ENCODE measurements at places on chromosomes 3 and 15.

- no peak for DNase-seq
These were observed 5.6 kb upstream of the AP3S2 start for GRCh38 chr15:89899295-89899945.

- DNase-seq = no peak
These were observed 90.3 kb downstream of the FMN1 start for GRCh38 chr15:33104212-33104611.

- DNase-seq = no peak
These were observed at the start of gene SH2D7 for GRCh38 chr15:78092261-78093041. Gene SH2D7, plus strand, starts transcription at chr15:78092561. Its CDS starts 24 bp downstream, at chr15:78092585.

DNA sequence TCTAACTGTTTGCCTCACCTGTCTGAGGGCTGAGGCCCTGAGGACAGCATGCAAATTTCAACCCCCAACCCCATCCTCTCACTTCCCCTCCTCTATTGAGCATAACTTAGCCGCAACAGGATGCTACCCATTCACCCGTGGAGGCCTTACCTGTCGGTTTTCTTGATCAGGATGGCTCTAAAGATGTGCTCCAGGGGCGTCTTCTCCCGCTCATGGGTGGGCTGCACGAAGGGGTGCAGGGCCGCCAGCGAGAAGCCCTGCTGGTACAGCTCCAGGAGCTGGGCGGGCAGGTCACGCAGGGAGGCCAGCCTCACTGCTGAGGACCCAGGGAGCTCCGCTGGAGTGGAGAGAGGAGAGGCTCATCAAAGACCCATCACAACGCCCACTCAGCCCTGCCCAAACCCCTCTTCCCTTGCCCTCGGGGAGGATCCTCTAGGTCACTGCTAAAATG is 79.8 kb downstream of the RFTN1 start:
- no peak for DNase-seq

DNA sequence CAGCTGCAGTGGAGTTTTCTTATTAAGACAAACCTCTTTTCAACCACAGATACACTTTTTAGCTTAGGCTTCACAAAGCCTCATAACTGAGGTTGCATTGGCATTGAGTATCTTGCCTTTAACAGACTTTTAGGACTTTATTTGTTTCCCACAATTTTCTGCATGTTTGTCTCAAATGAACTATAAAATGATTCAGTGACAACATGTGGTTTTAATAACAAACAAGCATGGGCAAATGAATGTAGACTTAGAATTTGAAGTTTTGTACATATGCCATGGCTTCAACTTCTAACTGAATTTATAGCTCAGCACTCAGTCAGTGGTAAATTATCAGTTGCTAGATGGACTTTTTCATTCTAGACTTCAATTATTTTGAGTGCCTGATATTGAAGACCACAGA is 101.6 kb downstream of the SLC25A26 start:
- DNase-seq = no peak

- no peak for DNase-seq
These were observed 135.8 kb downstream of the NSMCE3 start for GRCh38 chr15:29133791-29134190.

GRCh38 chr3:113606539-113607218 is 74.3 kb downstream of the SIDT1 start:
- no peak for DNase-seq

GRCh38 chr3:77038930-77039605 is 831 bp upstream of the ROBO2 start:
- DNase-seq = no peak

DNA sequence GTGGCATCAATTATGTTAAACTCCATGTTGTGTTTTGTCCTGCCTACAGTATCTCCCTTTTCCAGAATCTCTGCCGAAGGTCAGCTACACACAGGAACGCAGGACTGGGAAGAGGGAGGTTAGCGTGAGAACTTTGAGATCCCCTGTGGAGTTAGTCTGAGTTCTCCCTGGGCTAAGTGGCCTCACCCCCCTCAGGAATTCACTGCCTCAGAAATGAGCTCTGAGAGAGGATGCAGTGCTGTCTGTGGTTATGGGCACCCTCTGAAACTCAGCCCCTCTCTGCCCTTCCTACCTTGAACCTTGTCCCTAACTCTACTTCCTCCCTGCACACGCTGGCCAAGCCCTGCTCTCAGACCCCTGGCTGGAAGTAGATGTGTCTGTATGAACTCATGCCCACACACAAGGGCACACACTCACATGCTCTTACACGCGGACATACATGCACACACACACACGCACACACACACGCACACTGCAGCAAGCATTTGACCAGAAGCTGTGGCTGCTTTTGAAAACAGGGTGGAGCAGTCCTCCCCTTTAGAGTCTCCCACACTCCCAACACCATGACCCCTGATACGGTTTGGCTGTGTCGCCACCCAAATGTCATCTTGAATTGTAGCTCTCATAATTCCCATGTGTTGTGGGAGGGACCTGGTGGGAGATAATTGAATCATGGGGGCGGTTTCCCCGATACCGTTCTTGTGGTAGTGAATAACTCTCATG is 5.3 kb upstream of the VIPR1 start:
- peak; percentile 31 for DNase-seq

DNA sequence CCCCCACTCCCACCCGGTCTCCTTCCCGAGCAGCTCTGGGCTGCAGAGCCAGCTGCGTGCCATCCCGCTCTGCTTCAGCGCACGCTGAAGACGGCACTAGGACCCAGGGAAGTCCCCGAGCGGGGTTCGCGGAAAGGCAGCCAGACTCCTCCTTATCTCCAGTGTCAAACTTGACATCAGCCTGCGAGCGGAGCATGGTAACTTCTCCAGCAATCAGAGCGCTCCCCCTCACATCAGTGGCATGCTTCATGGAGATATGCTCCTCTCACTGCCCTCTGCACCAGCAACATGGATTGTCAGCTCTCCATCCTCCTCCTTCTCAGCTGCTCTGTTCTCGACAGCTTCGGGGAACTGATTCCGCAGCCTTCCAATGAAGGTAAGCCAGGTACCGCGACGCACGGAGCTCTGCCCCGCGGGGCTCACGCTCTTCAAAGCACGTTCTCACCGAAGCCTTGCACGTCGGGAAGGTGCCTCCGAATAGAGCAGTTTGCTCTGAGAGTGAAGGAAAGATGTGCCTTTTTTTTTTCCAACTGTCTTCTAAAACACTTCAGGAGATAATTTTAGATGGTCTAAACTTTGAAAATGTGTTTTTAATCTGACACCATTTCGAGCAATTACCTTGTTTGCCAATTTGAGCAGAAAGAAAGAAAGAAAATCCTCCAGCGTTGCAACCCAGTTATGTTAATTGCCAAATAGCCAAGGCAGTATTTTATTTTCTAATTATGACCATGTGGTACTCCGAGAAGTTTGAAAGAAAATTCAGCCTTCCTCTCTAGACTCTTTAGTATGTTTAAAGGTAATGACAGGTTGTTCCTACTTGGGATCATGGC is at the start of gene EPHA3:
Gene EPHA3 (plus strand): TSS at position 161 of the 830 bp plus-strand sequence. CDS start 128 bp downstream, at position 289.
- DNase-seq = peak; percentile 14

GRCh38 chr15:57866149-57866736 is 159.7 kb downstream of the POLR2M start:
- DNase-seq = peak; percentile 7

- DNase-seq = no peak
These were observed 332.9 kb upstream of the TGFBR2 start for GRCh38 chr3:30273304-30274072.

DNA sequence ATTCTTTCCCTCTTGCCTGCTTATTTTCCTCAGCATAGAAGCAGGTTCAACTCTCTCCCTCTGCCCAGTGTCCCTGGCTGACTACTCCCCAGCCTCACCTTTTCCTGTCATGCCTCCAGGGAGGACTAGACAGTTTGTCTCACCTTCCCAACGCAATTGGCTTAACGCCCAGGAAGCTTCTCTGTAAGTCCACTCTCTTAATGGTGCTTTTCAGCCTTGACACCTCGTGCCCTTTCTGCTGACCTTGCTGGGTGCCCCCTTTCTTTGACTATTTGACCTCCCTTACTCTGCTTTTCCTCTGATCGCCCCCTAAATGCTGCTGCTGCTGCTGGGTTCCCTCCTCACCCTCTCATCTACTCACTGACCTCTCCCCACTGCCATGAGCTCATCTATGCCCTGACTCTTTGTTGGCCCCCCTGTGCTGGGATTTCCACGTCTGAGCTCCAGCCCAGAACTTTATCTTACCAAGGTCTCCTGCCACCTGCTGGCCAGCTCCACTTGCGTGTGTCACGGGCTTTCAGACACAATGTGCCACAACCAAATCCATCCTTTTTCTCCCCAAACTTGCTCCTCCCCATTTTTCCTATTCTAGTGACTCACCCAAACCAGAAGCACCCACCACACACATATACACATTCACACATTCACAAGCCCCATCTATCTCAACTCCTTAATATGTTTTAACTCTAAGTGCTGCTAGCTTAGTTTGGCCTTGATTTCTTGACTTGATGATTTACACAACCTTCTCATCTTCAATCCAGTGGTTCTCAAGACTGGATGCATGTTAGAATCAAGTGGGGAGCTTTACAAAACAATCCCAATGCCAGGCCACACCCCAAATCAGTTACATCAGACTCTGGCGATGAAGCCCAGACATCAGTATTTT is 16.6 kb downstream of the EPB42 start:
- DNase-seq = peak; percentile 31

- DNase-seq = no peak
These were observed 22.2 kb upstream of the IQSEC1 start for GRCh38 chr3:13095408-13095937.

GRCh38 chr15:65680544-65680943 is 58.8 kb downstream of the SLC24A1 start:
- no peak for DNase-seq

DNA sequence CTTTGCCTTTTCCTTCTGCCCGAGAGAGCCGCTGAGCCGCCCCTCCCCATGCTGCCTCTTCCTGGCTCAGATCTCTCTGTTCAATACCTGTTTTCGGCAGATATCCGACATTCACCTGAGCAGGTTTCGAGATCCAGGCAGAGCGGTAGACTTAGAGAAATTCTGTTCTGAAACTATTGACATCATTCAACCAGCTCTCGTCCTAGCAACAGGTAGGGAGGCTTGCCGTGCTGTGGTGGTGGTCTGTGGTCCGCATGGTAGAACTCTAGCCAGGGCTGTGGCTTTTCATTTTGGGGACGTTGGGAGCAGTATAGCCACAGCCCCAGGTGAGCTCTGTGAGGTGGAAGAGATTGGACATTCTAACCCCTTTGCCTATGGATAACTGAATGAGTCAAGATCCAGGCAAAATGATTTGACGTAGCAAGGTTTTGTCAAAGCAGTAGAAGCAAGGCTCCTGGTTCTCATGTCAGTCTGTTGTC is 810 bp downstream of the TMEM62 start:
- DNase-seq = no peak

DNA sequence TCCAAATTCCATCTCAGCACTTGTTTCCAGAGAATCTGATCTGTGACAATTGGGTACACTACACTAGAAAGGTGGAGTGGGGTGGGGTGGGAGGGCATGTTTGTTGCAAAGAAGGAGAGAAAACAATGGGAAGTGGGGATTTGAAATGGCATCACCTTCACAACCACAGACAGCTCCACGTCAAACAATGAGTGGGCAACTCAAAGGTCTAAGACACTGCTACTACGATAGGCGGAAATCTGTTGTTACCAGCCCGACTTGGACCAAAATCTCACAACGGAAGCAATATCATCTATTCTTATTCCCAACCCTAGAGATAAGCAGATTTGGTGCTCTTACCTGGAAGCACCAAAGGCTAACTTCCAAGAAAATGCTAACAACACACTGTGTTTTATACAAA is 3.3 kb downstream of the CYP19A1 start:
- no peak for DNase-seq

GRCh38 chr3:151856118-151856517 is 17.3 kb upstream of the SUCNR1 start:
- no peak for DNase-seq

Measured in SW 1271 (cell line).